Stomach (tissue), 19 donors: ENCODE measurements at places on chromosomes 4 and X. TPM values are rescaled to one million over a fixed set of nuclear protein-coding genes. Genes with fewer than 3 reads are reported as not detected.

The ETDA gene
- total RNA-seq, result not detected

DNA sequence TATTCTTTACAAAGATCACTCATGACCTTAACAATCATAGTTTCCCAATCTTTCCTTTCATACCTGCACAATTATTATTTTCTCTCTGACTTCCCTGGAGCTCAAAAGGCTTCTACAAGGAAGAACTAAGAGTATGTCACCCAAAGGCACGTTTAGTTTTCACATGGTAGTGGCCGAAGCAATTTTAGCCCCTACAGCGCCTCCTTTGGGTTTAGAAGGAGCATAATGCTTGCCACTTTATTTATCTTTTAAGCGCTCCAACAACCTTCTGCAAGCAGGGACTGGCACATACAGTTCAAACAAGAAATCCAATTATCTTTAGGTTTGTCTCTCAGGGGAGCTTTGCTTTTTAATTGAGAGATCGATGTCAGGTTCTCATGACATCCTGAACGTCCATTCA, 42.0 kb upstream of the IGSF1 start:
- H3K27me3 ChIP-seq, result no peaks in the 10 kb centered on the region
- no peaks in the 10 kb centered on the region for H3K4me1 ChIP-seq
- no peak for DNase-seq
- no peaks in the 10 kb centered on the region for H3K36me3 ChIP-seq
- H3K4me3 ChIP-seq, result no peak overlapping the region

- no peak overlapping the region for H3K27ac ChIP-seq
- H3K27me3 ChIP-seq, result no peaks in the 10 kb centered on the region
- no peaks in the 10 kb centered on the region for H3K36me3 ChIP-seq
- no peak overlapping the region for H3K4me3 ChIP-seq
- H3K4me1 ChIP-seq, result no peaks in the 10 kb centered on the region
Observed at GRCh38 chr4:72857787-72858186, 211.7 kb downstream of the COX18 start.

GRCh38 chr4:80264825-80265224, 1.6 kb upstream of the FGF5 start:
- peaks cover 85% of the 10 kb centered on the region for H3K27me3 ChIP-seq
- peaks cover 7% of the 10 kb centered on the region for H3K4me1 ChIP-seq
- no peak overlapping the region for H3K4me3 ChIP-seq
- no peak overlapping the region for H3K27ac ChIP-seq
- DNase-seq, result no peak
- no peaks in the 10 kb centered on the region for H3K36me3 ChIP-seq

The PLS3 gene
- total RNA-seq, result 59.6 TPM

DNA sequence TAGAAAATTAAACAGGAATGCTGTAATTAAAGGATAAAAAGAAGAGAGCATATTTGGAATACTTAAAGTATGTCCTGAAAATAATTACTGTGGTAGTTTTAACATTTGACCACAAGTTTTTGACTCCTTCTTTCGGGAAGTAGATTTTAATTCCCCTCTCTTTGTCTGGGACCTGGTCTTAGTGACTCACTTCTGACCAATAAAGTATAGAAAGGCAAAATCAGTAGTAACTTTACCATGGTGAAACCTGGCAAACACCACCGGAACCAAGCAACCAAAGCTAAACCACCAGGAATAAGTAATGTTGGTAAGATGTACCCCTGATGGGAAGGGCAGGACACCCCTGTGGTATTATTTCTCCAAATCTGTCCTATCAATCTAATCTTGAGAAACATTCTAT, 314.8 kb downstream of the PDHA2 start:
- no peaks in the 10 kb centered on the region for H3K36me3 ChIP-seq
- H3K4me1 ChIP-seq, result no peaks in the 10 kb centered on the region
- DNase-seq, result no peak
- H3K4me3 ChIP-seq, result no peak overlapping the region
- H3K27ac ChIP-seq, result no peak overlapping the region

GRCh38 chrX:9108054-9108453, 74.1 kb upstream of the FAM9B start:
- no peak overlapping the region for H3K27ac ChIP-seq
- no peaks in the 10 kb centered on the region for H3K4me1 ChIP-seq
- no peaks in the 10 kb centered on the region for H3K36me3 ChIP-seq
